AG09309 (cell line): ENCODE measurements at places on chromosomes 7 and 10.
A peak's percentile ranks its signal among the peaks of the same experiment; 100 is the strongest.

DNA sequence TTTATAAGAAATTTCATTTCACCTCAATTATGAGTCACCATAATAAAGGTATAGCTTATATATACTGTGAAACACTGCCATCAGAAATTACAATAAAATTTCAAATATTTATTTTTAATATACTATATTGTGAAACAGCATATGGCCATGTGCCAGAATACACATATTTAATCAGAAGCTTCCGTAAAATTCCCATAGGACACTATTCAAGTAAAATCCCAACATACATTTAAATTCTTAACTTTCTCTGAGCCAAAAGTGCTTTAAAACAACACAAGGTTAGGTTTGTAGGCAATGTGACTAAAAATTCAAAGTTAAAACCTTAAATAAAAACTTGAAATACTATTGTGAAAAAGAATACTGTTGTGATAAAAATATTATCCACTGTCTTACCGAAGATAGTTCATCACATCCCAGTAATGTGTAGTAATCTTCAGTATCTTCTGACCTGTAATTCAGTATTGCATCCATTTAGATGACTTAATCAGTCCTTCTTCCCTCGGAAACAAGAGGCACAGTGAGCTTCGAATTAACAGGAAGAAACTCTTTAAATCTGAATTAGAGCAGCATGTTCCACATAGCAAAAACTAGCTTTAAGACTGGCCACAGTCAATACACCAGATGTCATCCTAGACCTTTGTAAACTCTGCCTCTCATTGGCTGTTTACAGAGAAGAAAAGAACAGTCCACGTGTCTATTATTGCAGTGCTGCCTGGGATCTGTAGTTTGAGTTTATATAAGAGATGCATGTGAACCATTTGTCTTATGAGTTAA lies at the start of gene DNAJC12:
Gene DNAJC12, minus strand, starts transcription at position 648 of the 774 bp plus-strand sequence. Its CDS starts 177 bp downstream, at position 471.
- DNase-seq, result no peak

DNA sequence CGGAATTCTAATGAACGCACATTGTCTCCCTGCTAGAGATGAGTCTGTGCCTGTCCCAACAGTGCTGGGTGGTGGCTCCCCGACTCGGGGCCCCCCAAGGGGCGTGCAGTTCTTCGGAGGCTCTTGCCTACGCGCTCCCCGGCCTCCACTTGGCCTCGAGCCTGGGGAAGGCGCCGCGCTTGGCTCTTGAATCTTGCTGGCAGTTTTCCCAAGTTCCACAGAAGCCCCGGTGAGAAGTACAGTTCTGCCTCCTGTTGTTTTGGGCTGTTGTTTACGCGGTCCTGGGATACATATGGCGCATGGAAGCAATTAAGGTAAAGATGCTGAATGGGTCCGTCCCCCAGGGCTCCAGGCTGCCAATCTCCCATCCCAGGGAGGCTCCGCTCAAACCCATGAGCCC lies 32.6 kb upstream of the UNCX start:
- no peak for DNase-seq

- peak; percentile 76 for DNase-seq
These were observed 73.1 kb upstream of the UCN3 start for GRCh38 chr10:5291501-5292195.

DNA sequence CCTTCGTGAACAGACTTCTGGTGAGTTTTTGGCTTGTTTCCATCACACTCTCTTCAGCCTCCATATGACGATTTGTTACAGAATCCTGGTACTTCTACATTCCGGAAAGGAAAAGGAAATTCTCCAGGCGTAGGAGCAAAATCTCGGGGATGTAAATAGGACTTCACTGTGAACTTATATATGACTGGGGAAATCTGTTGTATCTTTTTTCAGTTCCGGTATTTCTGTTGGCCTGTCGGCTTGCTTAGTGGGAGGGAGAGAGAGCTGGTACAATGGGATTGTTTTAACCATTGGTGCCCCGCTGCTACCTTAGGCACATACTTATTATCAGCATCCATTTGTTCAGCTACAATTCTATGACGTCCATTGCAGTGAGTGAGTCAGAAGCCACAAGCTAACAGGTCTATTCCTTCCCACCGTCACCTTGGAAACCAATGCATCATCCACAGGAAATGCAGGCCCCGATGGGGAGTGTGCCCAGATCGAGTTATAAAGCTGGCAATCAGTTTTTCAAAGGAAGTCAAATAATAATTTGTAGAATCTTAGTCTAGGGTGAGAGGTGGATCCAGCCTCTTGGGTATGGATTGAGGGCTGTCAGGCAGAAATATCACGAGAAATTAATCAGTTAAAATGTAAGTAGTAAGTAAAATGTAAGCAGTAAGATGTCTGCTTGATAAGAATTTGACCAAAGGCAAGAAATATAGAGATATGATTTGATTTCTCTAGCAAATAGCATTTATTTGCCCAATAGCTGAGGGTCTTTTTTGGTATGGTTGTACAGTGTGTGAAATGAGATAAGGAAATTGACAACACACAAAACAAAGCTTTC lies 92.0 kb upstream of the MKLN1 start:
- peak; percentile 91 for DNase-seq

DNA sequence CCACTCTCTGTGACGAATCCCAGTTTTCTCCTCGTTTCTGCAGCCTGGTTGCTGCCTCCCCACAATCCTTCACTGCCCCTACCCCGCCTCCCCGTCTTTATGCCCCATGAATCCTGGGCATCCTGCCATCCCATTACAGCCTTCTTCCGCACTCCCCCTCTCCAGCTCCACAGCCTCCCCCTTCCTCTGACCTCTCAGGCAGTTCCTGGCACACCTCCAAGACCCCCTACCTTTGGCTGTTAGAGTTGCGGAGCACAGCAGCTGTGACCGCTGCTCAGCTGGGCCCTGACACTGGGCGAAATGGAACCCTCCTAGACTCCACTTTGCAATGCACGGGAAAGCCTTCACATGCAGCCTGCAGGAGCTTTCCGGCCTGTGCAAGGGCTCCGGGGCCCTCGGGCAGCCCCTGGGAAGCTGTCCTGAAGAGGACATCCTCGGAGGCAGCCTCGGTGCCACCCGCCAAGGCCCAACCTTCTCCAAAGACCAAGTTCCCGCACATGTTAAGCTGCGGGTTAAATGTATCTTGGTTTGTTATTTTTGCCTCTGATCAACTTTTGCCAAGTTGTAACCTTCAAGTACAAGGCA lies 400.7 kb upstream of the MKI67 start:
- no peak for DNase-seq

DNA sequence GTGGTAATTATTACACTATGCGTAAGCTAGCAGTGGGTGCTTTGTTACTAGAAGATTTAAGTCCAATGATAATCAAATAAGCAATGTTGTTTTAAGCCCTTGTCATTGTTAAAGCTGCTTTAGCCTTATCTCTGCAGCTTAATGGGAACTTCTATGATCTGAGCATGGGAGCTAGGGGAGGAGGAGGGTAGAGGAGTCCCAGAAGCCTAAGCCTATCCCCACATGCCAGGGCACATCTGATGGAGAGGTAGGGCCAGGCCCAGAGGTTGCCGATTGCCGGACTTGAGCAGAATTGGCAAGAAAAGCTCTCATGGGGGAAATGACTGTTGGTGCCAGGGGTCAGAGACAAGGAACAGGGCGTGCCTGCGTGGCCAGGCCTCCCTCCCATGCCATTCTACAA lies 13.4 kb downstream of the CUBN start:
- DNase-seq, result no peak

DNA sequence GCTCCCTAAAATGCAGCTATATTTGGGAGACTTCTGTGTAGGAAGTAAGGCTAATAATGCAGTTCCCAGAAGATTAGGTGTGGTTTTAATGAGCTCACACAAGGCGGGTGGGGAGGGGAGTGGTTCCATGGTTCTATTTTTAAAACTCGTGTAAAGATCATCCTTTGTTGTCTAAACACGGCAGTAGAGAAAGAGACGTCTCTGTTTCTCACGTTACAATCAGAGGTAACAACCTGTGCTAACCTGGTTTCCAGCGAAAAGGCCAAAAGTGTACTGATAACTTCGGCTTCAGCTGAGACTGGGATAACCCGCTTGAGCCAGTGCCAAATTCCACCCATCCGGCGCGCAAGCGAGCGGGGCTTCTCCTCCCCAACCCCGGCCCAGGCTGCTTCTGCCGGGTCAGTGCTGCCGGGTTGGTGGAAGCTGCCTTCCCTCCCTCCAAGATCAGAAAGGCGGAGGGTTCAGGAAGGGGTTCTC lies 2.5 kb upstream of the MAP3K8 start:
- no peak for DNase-seq

- DNase-seq, result no peak
These were observed 10.8 kb downstream of the SERPINE1 start for GRCh38 chr7:101137651-101138212.

- peak; percentile 85 for DNase-seq
These were observed 10.4 kb downstream of the CALML3 start for GRCh38 chr10:5534880-5535856.

DNA sequence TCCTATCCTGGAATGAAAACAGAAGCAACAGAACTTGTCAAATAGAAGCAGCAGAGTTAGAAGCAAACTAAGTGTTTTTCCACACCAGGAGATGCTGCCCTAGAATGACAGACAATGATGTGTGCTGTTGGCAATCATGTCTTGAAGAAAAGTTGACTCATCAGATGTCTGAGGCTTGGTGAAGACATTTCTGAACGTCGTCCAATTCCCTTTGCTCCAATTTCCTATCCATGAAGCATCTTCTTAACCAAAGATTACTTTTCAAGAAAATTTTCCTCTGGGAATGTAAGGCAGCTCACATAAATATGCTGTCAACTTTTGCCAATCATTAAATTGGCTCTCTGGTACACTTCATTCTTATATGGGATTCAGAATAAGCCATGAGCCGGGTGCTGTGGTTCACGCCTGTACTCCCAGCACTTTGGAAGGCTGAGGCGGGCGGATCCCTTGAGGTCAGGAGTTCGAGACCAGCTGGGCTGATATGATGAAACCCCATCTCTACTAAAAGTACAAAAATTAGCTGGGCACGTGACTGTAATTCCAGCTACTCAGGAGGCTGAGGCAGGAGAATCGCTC lies 34.6 kb downstream of the MALSU1 start:
- DNase-seq, result peak; percentile 95

GRCh38 chr7:102220960-102221800 lies 65.5 kb upstream of the SH2B2 start:
- no peak for DNase-seq
